ENCODE measurements at places on chromosomes 2 and 18. TPM values are rescaled to one million over a fixed set of nuclear protein-coding genes. Genes with fewer than 3 reads are reported as not detected.

Gene STARD6
- not detected for total RNA-seq

Gene HYCC2
- 12.1 TPM for total RNA-seq

Gene L3MBTL4
- 0.88 TPM for total RNA-seq

- no peaks in the 10 kb centered on the region for H3K4me1 ChIP-seq
- no peaks in the 10 kb centered on the region for H3K27me3 ChIP-seq
- DNase-seq: no peak
These were observed 317.6 kb downstream of the GPD2 start for GRCh38 chr2:156753766-156754165.

GRCh38 chr2:9164112-9164608 lies 42.5 kb upstream of the ASAP2 start:
- no peaks in the 10 kb centered on the region for H3K27me3 ChIP-seq
- no peaks in the 10 kb centered on the region for H3K36me3 ChIP-seq
- peak overlapping the region; percentile 89 for H3K27ac ChIP-seq
- peaks cover 18% of the 10 kb centered on the region for H3K4me1 ChIP-seq
- peak; percentile 52 for DNase-seq
- no peak overlapping the region for H3K4me3 ChIP-seq

DNA sequence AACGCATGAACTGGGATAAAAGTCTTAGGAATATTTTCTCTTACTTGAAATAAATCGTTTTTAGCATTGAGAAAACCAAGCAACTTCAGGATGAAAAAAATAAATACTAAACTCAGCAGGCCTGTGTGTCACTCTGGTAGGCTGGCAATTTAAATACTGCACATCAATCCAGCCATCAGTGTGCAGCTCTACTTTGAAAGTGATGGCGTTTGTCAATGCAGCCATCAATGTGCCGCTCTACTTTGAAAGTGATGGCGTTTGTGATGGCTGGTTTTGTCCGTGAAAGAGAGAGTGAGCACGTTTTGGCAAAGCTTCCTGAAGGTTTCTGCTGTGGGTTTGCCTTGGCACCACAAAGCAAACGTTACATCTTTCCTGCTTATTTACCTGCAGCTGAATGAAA lies 543.5 kb upstream of the SALL3 start:
- no peaks in the 10 kb centered on the region for H3K36me3 ChIP-seq
- no peak overlapping the region for H3K4me3 ChIP-seq
- H3K4me1 ChIP-seq: no peaks in the 10 kb centered on the region
- H3K27me3 ChIP-seq: no peaks in the 10 kb centered on the region
- DNase-seq: no peak
- H3K27ac ChIP-seq: no peak overlapping the region

DNA sequence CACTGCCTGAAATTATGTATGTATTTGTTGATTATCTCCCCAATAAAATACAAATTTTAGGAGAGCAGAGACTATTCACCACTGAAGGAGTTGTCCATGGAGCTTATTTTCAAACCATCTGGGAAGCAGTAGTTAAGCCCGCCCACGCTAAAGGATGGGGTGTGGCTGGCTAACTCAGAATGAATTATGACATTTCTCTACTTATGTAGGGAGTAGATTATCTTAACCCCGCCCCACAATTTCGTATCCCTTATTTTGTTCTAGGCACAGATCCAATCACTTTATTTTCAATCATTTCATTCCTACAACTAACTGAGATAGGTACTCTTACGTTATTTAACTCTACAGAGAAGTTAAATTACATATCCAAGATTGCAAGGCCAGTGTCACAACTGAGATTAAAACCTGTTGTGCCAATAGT lies 1.4 kb upstream of the LAPTM4A start:
- H3K4me1 ChIP-seq: peaks cover 29% of the 10 kb centered on the region
- no peaks in the 10 kb centered on the region for H3K27me3 ChIP-seq
- H3K27ac ChIP-seq: peak overlapping the region; percentile 99
- DNase-seq: peak; percentile 11
- H3K36me3 ChIP-seq: no peaks in the 10 kb centered on the region
- peak overlapping the region; percentile 88 for H3K4me3 ChIP-seq

DNA sequence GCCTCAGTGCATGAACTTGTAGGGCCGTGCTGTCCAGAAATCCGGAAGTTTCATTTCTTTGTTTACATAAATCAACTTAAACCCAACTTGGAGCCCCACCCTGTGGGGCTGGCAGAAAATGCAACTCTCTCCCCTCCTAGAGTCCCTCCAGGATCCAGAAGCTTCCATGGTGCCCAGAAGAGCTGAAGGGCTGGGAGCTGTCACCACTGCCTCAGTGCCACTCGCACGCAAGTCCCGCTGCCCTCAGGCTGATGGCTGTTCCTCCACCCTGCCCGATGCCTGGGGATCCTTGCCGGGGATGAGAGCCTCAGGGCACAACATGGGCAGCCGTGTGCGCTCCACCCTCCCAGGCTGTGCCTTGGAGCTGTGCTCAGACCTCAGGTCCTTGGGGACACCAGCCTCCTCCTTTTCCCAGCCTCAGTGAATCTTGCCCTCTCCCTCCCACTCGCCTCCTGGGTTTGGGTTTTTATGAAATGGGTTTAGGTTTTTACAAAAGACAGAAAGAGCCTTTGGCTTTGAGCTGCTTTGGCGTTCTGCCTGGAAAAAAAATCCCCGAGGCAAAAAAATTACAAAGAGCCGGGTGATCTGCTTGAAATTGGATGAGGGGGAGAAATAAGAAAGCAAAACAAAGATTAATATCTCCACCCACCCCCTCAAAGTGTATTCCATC lies 155.2 kb downstream of the TWIST2 start:
- peak; percentile 95 for DNase-seq
- H3K4me1 ChIP-seq: peaks cover 14% of the 10 kb centered on the region
- H3K27ac ChIP-seq: no peak overlapping the region
- peaks cover 21% of the 10 kb centered on the region for H3K27me3 ChIP-seq
- H3K36me3 ChIP-seq: no peaks in the 10 kb centered on the region
- H3K4me3 ChIP-seq: peak overlapping the region; percentile 71

DNA sequence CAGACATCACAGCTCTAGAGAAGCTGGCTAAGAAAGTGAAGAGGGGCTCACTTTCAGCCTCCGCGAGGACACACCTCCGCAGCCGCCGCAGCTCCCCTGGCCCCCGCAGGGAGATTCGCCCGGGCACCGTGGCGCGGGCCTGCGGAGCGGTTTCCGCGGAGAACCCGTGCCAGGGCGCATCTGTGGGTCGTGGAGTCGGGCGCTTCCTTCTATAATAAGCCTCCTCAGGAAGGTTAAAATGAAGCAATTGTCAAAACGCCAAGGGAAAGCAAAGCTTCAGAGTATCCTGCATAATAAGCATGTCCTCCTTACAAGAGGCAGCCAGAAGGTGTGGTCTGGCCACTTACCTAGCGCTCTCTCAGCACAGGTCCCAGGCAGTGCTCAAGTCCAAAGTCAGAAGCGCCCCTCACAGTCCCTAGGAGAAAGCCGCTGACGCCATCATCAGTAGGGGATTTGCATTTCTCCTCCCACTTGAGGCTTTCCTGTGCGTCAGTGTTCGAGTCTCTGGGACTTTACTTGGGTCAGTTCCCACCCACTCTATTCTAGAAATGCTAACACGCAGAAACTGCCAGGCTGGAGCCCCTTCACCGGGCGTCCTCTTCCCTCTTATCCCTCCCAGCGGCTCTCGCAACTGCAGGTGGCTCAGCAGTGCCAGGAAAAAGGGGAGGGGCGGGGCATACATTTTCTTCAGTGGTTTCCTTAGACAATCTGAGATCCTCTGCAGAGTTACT lies at the start of gene STAT4:
Gene STAT4 (minus strand): TSS at position 395 of the 731 bp plus-strand sequence. CDS start 2,791 bp downstream, outside the sequence.
- H3K27me3 ChIP-seq: no peaks in the 10 kb centered on the region
- H3K36me3 ChIP-seq: no peaks in the 10 kb centered on the region
- peak; percentile 79 for DNase-seq

- no peak for DNase-seq
- no peaks in the 10 kb centered on the region for H3K4me1 ChIP-seq
- no peaks in the 10 kb centered on the region for H3K36me3 ChIP-seq
- no peak overlapping the region for H3K4me3 ChIP-seq
- no peak overlapping the region for H3K27ac ChIP-seq
These were observed 20.8 kb upstream of the FIGN start for GRCh38 chr2:163756588-163756987.

DNA sequence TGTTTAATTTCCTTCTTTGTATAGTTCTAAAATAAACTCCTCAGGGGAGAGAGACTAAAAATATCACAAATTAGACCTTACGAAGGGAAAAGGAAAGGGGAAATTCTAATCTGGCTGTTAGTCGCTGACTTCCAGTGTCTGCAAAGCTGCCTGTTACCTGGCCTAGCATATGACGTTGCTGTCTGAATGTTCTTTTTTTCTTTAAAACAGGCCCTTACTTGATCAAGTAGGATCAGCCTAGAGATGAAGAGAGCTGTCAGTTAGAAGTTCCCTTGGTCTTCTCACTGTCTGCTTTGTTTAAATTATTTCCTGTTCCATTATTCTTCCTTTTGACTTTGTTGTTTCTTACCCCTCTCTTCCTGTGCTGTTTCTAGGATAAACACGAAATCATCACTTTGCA lies 11.2 kb downstream of the NCK2 start:
- no peaks in the 10 kb centered on the region for H3K36me3 ChIP-seq
- H3K27ac ChIP-seq: no peak overlapping the region
- DNase-seq: no peak
- no peak overlapping the region for H3K4me3 ChIP-seq
- no peaks in the 10 kb centered on the region for H3K27me3 ChIP-seq
- no peaks in the 10 kb centered on the region for H3K4me1 ChIP-seq

GRCh38 chr2:30361751-30362394 lies 85.2 kb upstream of the LCLAT1 start:
- peak overlapping the region; percentile 9 for H3K27ac ChIP-seq
- no peaks in the 10 kb centered on the region for H3K27me3 ChIP-seq
- DNase-seq: no peak
- no peak overlapping the region for H3K4me3 ChIP-seq
- peaks cover 31% of the 10 kb centered on the region for H3K4me1 ChIP-seq
- no peaks in the 10 kb centered on the region for H3K36me3 ChIP-seq
